ENCODE measurements at places on chromosomes 7 and 10.

DNA sequence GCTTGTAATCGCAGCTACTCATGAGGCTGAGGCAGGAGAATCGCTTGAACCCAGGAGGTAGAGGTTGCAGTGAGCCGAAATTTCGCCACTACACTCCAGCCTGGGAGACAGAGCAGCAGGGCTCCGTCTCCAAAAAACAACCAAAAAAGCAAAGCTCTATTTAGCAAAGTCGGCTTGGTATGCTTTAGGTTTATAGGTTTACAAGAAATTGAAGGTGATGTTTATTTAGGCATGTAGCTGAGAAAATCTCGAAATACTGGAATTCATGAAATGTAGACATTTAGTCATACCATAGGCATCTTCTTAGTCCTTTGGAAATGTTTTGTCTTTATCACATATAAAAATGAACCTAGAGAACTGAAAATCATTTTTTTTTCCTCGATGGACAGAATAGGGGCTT, 453.8 kb upstream of the ANKRD30A start:
- no peak for DNase-seq

GRCh38 chr10:21528236-21529031, 3.0 kb upstream of the SKIDA1 start:
- DNase-seq: no peak

GRCh38 chr10:51685768-51686167, 13.6 kb downstream of the CSTF2T start:
- DNase-seq: no peak

DNA sequence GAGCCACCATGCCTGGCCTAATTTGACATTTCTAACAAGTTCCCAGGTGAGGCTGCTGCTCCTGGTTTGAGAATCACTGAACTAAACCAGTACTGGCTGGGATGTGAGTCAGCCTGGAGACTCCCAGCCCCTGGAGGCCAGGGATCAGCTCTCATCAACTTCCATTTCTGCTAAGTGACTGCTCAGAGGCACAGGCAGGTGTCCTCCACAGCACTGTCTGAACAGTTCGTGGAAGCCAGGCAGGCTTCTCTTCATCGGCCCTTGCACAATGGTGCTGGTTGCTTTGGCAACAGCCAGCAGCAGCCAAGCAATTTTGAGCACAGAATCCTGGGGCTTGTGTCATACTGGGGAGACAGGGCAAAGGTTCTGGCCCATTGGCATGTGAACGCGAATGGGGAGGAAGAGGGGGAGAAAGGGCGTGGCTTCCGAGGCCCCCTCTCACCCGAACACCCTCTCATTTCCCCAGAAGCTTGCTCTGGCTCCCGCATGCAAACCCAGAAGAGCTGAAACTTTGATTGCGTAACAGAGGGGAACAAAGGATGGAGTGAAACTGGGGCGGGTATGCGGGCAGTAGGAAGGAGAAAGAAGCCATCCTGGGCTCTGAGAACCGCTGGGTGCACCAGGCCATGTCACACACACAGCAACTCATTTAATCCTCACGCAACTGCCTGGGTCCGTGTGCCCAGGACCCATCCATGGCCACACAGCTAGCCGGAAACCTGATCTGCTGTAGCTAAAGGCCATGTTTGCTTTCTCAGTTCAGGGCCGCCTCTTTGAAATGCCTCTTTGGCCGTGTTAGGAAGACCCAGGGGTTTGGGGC, 9.0 kb upstream of the POR start:
- DNase-seq: peak; percentile 72

- DNase-seq: no peak
These were observed 8.3 kb downstream of the ALKBH4 start for GRCh38 chr7:102456327-102456726.

DNA sequence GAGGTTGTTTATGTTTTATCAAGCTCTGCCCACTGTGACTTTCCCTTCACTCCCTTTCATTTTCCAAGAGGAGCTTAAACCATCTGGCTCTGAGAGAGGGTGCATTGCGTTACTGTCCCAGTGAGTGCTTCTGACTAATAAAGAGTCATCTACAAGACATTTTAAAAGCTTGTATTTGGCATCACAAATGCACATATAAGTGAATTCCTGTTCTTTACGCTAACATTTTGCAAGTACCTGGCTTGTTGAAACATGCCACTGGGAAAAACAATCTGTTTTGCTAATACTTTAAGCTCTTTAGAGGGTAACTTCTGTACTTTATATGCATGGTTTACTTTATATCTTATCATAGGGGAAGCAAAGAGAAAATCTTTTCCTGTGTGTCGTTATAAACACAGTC, 534.6 kb upstream of the POM121L12 start:
- DNase-seq: no peak

DNA sequence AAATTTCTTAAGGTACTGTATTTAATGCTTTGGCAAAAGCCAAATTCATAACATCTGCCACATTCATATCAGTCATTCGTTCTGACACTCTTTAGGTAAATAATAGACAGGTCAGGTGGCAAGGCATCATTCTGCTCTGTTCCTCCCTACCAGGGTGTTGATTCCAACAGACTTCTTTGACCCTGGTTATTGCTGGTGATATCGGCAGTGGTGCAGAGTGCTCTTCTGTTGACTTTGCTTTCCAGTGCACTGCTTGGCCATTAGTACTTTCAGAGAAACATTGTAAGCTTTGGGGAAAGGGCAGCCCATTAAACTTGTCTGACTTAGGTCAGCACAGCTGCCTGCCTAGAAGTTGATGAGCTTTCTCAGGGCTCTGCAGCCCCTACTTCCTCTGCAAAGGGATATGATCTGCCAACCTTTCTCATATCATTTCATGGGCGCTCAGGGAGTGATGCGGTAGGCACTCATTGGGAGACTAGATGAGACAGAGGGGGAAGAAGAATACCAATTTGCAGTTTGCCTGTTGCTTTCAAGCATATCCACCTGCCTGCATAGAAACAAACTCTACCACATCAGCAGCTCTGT, 139.3 kb downstream of the LRRC4 start:
- DNase-seq: no peak

DNA sequence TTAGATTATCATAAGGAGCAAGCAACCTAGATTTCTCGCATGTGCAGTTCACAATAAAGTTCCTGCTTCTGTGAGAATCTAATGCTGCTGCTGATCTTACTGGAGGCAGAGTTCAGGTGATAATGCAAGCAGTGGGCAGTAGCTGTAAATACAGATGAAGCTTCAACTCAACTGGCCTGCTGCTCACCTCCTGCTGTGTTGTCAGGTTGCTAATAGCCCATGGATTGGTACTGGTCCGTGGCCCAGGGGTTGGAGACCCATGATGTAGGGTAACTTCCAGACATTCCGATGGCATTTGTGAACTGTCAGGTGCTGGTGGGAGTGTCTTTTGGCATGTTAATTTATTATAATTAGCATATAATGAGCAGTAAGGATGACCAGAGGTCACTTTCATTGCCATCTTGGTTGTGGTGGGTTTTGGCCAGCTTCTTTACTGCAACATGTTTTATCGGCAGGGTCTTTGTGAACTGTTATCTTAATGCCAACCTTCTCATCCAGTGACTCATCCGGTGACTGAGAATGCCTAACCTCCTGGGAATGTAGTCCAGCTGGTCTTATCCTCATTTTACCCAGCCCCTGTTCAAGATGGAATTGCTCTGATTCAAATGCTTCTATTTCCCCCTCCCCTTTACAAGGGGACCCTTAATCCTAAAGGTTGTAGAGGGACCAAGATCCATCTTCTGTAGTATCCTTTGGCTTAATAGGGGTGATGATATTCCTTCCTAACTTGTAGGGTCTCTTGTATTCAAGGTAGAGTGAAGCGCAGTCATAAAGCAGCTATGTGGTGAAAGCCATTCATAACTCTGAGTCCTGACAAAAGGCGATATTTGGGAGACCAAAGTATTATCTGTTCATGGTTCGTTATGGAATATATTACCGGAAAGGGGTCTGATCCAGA, 165.8 kb downstream of the CCSER2 start:
- no peak for DNase-seq

DNA sequence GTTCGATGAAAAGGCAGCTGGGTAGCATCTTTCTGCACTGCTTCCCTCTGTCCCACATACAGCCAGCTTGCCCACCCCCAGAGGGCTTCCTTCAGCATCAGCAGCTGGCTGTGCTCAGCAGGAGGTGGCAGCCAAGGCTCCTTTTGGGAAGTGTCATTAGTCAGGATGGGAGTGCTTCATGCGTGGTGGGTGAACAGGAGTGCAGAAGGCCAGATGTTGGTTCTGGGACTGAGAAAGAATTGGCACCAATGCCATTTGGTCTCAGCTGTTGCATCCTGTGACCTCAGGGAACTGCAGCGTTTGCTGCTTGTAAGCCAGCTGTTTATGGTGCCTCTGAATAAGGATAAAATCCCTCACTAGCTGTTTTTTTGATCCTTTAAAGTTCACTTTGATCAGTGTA, 131.1 kb upstream of the SORCS3 start:
- no peak for DNase-seq

- no peak for DNase-seq
These were observed 140.4 kb downstream of the PIP4K2A start for GRCh38 chr10:22573820-22574569.

DNA sequence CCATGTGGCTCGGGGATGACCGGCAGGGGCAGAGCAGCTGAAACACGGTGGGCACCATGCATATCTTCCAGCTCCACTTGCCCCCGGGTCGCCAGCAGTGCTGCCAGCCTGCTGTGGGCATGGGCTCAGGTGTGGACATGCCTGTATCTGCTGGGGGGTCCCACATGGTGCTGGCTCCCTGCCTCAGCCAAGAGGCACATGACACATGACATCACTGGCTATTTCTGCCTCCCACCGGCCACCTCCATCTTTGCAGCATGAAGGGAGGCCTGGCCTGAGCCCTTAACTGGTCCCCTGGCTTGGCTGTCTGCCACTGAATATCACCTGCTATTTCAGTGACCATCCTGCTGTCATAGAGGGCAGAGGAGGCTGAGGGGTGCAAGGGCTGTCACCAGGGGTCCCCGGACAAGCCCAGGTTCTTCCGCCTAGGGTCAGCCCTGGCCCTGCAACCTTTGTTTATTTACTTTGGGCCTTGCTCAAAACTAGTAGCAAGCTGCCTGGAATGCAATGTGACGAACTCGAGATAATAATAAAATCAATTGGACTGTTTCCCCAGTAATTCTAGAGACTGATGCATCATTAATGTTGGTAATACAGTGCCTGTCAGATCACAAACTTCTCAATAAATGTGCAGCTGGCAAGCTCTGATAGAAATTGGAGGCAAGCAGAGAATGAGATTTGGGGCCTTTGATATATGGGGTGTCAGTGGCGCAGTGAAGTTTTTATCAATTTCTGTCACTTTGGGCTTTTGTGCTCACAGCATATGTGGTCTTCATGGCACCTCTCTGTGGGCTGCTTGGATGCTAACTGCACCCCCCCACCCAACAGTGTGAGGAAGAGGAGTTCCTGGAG, 28.5 kb downstream of the ZMIZ1 start:
- DNase-seq: no peak

- no peak for DNase-seq
These were observed 28.2 kb downstream of the GIMAP4 start for GRCh38 chr7:150595361-150595760.

DNA sequence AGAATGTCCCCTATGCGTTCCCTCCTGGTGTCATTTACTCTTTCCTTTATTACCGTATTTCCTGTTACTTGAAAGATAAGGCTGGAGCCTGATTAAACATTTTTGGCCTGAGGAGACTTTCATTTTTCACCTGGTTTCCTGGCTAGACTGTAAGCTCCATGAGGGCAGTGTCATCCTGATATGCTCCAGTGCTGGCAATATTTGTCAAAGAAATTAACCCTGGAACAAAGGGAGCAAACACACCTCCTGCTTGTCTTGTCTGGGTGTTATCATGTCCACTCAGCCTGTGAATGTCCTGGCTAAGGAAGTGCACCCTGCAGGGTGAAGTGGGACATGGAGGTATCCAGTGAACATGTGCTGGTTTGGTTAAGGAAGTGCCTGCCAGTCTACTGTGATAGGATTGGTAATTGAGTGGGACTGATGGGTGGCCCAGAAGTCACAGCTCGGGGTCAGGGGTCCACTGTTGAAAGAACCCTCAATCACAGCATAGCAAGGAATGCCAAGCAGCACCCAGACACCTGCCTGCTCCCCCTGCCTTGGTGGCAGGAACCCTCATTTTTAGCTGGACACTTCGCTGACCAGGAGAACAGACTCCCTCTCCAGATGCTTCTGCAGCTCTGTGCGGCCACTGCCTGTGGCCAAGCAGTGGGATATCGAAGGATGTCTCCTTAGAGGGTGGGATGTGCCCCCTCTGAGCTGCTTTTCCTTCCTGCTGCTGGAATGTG, 20.9 kb upstream of the PPIA start:
- DNase-seq: no peak

DNA sequence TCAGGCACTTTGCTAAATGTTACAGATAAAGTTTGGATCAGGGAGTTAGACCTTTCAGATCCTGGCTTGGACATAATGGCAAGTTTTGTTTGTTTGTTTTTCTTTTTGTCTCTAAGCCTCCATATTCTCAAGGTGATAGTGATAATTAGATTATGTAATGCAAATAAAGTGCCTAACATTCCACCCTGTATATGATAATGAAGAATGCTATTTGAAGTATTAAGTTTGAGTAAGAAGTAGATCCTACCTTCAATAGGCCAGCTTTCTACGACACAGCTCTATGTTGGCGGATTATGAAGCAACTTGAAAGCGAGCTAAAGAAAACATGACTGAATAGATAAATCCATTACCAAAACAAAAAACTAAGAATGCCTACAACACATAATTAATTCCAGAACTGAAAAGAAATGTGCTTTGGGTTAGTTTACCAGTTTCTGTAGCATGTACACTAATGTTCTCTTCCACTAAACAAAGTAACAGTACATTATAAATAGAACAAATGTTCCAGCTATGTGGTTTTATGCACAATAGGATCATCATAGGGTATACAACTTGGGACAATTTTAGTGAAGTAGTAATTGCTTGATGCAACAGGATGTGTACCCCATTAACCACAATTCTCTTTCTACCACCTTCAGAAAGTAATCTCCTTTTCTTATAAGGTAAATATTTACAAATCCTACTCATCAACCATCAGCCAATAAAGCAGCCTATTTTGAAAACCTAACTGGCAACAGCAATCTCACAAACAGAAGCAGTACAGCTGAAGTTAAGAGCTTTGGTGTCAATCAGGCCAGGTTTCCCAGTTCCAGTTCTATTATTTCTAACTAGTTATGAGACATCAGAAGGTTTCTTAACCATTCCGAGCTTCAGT, 1.5 kb downstream of the SEM1 start:
- DNase-seq: no peak

DNA sequence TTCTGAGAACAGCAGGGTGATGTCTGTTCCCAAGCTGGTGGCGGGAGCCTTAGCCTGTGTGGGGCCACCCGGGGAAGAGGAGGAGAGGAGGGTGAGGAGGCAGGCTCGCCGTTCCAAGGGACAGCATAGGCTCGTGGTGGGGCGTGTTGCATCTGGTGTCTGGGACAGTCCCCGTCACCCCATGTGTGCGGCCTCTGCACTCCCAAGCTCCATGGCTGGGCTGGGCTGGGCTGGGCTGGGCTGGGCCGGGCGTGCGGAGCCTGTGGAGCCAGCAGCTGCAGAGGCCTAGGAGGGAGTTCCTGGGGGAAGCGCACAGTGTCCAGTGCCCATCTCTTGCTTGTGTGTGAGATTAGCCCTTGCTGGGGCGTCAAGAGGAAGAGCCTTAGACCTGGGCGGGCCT, 20.9 kb upstream of the TTYH3 start:
- DNase-seq: no peak

- DNase-seq: no peak
These were observed 1125.3 kb upstream of the C7orf33 start for GRCh38 chr7:147465223-147465622.

GRCh38 chr7:101854084-101854865, 36.8 kb downstream of the CUX1 start:
- DNase-seq: no peak
